Vagina (tissue), 2 donors: ENCODE measurements at places on chromosomes 5 and 9.

DNA sequence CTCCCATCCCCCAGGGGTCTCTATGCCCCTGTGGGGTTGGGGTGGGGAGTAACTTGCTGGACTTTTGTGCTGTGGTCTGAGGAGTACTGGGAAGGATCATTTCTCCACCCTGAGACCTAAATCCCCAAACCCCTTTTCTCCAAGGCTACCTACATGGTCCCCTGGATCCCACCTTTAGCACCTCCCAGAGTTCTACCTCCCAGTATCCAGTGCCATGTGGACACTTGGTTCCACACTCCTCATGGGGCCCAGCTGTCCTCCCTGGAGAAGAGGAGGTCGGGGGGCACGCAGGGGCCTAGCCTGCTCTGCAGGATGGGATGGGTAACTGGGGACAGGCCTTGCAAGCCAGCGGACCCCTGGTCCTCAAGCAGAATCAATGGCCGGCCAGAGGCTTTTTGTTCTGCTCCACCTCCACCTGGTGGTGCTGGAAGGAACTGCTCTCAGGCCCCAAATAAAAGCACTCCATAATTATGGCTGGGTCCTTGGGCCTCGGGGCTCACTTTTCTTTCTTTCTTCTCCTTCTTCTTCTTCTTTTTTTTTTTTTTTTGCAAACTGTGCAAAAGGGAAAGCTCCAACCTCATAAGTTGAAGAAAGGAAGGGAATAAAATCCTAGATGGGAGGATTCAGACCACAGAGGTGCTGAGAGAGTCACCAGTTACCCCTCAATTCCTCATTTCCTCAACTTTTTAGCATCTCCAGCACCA lies 68.4 kb downstream of the PSD2 start:
- DNase-seq, result no peak

DNA sequence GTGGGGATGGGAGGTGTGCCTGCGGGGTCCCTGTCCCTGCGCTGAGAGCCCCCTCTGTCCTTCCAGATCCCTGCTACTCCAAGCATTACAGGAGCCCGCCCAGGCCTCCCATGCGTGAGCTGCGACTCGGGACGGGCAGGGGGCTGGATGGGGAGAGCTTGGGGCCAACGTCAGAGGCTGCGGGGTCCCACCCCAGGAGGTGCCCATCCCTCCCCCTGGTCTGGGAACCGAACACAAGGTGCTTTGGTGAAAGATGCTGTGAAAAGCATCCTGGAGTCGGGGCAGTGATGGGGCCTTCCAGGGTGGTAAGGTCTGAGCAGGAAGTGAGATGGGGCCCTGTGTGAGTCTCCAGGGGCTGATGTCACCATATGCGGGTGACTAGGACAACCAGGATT lies 2.7 kb downstream of the LCN9 start:
- no peak for DNase-seq

DNA sequence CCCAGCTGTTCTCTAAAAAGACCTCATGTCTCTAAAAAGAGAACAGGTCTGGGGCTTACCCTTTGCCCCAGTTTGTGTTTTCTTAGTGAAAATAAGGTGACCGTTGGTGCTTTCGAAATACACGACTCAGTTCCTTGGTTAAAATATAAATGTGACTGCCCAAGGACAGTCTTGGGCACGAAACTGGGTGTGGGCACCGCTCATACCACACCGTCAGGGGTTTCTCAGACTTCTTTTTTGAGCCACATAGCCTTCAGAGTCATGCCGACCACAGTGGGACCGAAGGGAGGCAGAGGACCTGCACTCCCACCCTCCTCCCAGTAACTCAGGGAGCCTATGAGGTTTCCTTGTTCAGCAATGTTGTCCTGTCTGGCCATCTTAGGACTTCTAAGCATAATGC lies 6.5 kb downstream of the SNX18 start:
- no peak for DNase-seq

DNA sequence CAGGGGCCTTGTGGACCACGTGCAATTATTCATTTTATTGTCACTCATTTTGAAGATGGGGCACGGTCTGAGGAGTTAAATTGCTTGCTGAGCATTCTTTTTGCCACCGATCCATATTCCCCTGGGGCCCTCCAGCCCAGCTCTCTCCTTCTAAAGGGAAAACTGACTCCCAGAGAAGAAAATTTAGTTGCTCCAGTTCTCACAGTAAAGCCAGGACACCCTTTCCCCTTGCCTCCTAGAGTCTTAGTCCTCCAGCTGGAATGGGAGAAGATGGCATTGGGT lies 1.0 kb upstream of the PANK3 start:
- no peak for DNase-seq

DNA sequence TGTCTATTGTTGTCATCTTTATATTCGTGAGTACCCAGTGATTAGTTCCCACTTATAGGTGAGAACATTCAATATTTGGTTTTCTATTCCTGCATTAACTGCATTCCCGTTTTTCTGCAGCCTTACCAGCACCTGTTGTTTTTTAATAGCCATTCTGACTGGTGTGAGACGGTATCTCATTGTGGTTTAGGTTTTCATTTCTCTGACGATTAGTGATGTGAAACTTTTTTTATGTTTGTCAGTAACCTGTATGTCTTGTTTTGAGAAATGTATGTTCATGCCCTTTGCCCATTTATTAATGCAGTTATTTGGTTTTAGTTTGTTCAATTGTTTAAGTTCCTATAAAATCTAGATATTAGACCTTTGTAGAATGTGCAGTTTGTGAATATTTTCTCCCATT lies 546.0 kb upstream of the RORB start:
- no peak for DNase-seq

DNA sequence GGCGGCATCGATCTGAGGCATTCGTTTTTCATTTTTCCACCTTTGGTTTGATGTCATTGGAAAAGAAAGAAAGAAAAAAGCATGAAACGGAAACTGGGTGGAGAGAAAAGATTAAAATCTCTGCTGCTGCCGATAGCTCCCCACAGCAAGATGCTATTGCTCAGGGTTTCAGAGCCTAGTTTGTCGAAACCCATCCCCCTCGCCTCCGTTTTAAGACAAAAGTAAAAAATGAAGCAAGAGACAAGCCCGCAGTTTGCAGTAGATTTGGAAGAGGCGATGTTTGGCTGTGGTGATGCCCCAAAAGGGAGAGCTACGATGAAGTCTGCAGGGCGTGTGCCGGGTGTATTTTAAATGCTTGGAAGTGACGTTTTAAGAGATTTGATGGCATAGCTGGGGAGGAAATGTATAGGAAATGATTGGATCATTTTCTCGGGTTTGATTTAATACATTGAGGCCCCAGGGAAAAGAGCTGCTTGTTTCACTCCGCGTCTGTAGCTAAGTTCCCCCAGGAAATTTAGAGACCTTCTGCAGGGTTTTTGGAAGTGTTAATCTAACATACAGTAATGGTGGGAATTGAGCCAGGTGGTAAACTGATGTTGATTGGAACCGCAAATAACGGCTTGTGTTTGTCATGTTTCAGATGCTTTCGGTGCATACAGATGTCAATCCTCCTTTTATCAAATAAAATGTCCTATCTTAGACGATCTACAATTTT lies 909 bp downstream of the NDFIP1 start:
- DNase-seq, result no peak

DNA sequence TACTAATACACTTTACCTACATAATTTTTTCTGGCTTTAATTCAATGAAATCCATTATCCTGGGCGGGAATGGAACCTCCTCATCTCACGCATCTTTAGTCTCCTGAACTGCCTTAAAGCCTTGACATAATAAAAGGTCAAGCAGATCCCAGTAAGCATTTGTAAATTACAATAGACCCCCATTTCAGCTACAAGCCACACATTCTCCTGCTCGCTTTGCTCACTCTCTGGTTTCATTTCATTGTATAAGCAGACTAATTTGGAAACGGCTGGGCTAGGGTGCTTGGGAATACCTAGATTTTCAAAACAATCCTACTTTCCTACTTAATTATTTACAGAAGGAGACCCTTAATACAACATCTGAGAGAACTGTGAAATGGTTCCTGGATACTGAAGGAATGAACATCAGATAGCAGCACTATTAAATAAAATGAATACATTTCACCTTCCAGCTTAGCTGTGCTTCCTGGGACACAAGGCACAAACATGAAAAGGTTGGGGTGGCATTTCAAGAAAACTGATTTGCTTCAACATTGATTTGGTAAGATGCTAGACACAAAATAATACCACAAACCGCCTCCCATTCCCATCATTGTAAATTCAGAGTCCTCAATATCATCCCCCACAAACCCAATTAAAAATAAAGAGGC lies 1.5 kb downstream of the JAKMIP2 start:
- no peak for DNase-seq

DNA sequence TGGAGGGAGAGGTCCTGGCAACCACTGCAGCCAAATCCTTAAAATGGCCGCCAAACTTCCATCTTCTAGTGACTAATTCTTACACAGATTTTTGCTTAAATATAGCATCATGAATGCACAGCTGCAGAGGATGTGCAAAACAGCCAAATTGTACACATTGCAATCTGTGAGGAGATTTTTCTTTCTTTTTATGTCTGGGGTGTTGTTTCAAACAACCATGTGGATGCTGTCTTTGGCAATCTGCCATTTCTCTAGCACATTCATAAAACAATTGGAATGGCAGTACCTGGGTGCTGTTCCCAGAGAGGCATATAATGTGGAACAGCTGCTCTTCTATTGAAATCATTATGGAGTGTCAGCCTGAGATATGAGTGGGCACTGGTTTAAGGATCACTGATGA lies 1082.9 kb upstream of the SEMA6A start:
- no peak for DNase-seq

DNA sequence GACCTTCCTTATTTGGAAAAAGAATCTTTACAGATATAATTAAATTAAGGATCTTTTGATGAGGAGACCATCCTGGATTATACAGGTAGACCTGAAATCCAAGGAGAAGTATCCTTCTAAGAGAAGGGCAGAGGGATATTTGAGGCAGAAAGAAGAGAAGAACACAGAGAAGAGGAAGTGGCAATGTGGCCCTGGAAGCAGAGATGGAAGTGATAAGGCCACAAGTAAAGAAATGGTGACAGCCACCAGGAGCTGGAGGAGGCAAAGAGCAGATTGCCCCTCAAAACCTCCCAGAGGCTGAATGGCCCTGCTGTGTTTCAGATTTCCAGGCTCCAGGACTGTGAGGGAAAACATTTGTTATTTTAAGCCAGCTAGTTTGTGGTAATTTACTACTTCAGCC lies 93.0 kb upstream of the ANKRD55 start:
- DNase-seq, result no peak

DNA sequence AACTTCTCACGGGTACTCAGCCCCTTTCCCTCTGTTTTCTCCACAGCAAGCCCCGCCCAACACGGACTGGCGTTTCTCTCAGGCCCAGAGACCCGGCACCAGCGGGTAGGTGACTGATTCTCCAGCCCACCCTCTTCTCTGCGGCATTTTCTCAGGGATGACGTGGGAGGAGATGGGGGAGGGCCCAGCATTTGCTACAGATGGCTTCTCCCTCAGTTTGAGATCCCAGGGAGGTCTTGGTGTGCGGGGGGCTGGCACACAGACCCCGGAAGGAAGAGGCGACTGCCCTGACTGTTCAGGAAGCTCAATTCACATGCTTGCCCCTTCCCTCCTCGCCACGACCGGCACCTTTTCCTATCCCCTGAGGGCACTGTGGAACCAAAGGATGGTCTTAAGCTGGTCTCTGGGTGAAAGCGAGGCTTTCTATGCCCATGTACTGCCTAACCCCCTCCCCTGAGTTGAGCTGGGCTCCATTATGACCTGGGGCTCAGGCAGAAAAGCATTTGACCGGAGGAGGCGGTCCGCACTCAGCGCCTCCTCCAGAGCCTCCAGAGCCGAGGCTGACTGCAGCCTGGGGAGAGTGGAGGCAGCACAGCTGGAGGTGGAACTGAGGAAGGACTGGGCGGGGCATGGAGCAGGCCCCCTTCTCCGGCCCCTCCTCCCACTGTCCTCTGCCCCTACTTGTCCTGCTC lies 6.0 kb downstream of the PCDHGC5 start:
- no peak for DNase-seq

DNA sequence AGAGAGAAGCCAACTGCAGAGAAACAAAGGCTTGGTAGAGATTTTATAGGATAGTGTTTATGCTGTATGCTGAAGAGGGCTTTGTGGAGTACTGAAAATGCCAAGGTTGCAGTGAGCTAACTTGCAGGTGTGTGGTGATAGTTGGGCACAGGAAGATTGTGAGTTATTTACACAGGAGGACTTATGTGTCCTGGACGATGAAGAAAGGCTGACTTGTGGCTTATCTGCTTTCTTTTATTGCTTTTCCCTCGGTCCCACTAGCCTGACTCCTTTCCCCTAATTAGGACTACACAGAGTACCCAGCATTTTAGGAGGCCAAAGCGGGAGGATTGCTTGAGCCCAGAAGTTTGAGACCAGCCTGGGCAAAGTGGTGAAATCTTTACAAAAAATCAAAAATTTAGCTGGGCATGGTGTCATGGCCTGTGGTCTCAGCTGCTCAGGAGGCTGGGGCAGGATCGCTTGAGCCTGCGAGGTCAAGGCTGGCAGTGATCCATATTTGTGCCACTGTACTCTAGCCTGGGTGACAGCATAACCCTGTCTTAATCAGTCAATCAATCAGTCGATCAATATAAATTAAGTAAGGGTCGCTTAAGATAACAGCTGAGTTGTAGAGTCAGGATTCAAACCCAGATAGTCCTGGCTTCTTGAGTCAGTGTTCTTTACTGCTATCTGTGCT lies 61.9 kb downstream of the UBE2R2 start:
- no peak for DNase-seq
